Left lung (tissue), 14 donors: ENCODE measurements at places on chromosomes 1 and 21.

GRCh38 chr1:180953291-180954004 lies 40.8 kb downstream of the KIAA1614 start:
- DNase-seq = no peak

- DNase-seq = no peak
Measured at GRCh38 chr1:6328091-6328490, 65.5 kb downstream of the ACOT7 start.

- DNase-seq = no peak
Measured at GRCh38 chr1:92442351-92442750, 44.4 kb downstream of the GFI1 start.

- no peak for DNase-seq
Measured at GRCh38 chr1:116471241-116471640, 98.2 kb downstream of the ATP1A1 start.

DNA sequence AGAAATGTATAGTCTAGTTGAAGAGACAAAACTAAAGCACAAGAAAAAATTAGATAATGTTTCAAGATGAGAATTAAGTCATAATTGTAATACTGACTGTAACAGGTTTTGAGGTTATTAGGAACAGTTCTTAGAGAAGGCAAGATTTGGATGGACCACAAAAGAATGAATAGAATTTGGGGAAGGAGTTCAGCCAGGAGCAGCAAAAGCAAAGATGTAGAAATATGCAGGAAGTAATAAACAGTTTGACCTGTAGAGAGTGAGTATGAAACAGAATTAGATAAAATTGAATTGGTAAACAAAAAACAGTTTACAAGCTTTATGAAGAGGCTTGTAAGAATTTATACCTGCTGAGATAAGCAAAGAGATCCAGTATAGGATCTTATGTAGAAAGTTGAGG lies 16.3 kb downstream of the VPS45 start:
- no peak for DNase-seq
